Stimulated activated CD8-positive, alpha-beta memory T cell treated with anti-CD3 and anti-CD28 coated beads, Interleukin-7, amount 100 ng/mL, for 4 hours (primary cell): ENCODE measurements at places on chromosomes 2 and 18.
A peak's percentile ranks its signal among the peaks of the same experiment; 100 is the strongest.

GRCh38 chr18:79781331-79781941 is 16.3 kb upstream of the KCNG2 start:
- DNase-seq, result no peak

DNA sequence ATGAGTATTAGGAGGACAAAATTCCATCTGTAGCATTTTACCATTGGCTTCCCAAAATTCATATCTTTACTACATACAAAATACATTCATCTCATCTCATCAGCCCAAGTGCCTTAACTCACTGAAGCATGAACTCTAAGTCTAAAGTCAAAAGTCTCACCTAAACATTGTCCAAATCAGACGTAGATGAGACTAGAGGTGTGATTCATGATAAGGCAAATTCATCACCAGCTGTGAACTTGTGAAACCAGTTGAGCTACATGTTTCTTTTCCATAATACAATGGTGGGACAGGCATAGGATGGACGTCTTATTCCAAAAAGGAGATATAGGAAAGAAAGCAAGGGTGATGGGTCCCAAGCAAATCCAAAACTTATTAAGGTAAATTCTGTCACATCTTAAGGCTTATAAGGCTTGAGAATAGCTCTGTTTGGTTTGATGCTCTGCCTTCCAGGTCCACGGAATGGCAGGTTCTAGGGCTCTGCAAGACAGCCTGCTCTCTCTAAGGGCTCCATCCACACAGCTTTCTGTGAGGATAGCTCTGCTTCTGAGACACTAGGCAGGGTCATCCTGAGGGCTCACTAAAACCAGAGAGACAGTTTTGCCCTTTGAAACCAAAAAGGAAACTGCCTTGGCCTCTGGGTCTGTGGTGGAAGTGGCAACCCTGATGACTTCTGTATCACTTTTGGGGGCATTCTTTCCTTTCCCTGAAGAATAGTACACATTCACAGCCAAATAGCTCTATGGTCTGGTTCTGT is 9.6 kb downstream of the IFIH1 start:
- no peak for DNase-seq

- no peak for DNase-seq
Observed at GRCh38 chr2:23565814-23566213, 180.8 kb downstream of the KLHL29 start.

DNA sequence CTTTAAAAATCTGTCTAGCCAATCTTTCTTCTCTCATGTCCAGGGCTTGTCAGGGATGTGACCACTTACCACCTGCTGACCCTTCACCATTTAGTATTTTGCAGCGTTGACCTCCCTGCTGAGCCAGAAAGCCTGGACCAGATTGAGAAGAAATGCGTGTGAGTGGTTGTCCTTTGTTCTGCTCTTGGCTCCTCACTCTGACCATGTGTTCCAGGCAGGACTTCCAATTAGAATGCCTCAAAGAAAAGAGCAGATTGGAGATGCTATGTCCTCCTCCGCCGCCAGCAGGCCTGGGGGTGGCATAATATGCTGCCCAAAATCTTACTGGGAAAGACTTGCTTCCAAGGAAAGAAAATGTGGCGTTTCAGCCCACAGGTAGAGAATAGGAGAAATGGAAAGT is 894.1 kb downstream of the SLC4A3 start:
- no peak for DNase-seq

- no peak for DNase-seq
Observed at GRCh38 chr2:176455816-176456291, 186.6 kb downstream of the MTX2 start.

DNA sequence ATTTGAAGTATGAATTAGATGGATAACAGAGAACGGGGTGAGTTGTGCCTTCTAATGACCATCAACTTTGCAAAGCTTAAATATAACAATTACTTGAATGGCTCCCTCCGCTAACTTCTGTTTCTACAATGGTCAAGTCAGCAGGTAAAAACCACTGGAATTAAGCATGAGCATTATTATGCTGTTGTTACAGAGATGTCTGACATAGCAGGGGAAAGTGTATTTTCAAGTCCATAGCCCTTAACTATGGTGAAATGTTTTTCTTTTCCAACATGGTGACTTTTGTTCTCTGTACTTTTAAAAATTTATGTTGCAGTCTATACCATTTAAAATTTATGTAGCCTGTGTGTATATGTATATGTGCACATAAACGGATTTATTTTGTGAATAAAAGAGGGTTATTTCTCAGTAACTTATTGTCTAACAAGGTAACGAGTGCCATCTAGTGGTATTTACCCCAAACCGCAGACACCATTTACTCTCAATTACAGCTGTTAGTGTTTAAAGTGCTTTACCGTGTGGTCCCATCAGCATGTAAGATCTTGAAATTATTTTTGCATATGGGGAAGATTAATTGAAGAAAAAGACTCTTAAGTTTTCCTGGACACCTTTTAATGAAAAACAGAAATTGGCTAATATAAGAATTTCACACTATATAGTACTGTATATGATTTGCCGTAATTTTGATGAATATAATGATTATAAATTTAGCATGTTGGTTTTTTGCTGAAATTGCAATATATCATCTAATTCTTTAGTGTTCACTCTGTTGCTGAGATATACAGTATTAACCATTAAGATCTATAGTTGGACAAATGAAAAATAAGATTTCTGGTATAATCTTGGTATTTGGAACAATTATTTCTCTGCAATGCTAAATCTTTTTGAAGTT is 78.2 kb downstream of the UBE2E3 start:
- DNase-seq, result no peak

DNA sequence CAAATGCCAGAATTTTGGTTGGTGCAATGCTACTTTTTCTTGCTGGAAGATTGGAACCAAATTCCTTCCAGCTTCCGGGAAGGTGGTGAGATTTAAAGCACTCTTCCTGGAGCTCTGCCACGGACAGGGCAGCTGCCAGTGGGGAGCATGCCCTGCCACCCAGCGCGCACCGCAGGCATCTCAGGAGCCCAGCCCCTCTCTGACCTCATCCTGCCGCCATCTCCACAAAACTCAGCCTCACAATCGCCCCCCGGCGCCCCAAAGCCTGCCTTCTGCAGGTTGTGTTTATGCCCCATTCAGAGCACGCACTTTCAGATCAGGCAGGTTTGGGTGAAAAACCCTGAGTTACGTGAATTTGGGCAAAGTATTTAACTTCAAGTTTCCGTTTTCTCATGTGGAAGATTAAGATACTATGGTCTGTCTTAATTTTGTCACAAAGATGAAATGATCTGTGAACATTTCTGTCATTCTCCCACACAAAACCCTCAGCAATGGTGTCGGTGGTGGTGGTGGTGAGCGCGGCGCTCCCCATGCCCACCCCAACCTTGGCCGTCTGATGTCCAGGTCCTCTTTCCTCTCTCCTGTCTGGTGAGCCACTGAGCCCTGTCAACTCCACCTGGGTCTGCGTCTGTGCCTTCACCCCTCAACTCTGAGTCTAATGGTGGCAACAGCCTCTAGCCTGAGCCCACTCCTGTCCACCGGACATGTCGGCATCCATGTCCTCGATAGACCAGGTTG is 282.8 kb upstream of the SALL3 start:
- DNase-seq, result no peak

- DNase-seq, result no peak
Observed at GRCh38 chr18:46322411-46322891, 218.3 kb downstream of the HAUS1 start.

DNA sequence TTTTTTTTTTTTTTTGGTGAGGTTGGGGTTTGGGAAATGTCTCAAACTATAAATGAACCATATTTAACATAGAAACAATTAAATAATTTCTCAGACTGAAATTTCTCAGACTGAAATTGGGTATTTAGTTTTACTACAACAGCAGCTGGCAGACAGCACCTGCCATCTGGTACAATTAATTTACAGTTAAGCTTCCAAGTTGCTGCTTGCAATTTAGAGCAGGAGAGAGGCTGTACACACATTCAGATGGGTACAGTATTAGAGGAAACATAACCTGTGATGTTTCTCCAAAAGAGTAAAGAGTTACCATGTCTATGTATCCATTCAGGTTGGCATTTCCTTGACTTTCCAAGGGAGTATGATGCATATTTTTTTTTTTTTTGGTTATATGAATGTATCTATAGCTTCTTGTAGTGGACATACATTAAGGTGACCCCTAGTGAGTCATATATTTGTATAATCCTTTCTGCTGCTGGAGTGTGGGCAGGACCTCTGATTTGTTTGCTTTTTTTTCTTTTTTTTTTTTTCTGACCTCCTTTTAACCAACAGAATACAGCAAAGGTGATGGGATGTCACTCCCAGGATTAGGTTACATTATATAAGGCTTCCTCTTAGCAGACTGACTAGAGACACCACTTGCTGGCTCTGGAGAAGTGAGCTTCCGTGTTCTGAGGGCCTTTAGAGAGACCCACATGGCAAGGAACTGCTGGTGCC is 201.7 kb downstream of the PTH2R start:
- no peak for DNase-seq

DNA sequence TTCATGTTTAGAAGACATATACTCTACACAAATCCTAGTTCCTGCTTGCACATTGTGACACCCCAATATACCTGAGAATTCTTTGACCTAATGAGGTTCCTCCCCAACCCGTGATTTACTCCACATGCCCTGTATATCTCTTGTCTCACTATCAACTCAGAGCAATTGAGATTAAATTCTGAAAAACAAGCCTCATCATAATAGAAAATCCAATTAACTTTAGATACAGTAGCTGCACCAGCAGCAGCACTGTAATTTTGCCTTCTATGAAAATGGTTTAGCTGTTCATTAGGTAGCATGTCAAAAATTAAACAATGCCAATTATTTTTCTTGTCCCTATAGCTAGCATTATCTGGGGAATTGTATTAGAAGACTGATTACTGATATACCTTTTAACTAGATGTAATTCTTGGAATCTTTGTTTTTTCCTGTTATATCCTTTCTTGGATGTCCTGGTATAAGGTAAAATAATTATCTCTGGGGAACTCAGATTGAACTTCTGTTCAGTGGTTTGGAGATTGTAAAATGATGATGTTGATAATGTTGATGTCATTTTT is 218.9 kb upstream of the TANK start:
- no peak for DNase-seq

GRCh38 chr2:129879614-129880180 is 99.8 kb upstream of the RAB6C start:
- no peak for DNase-seq

GRCh38 chr2:195594248-195594647 is 62.8 kb upstream of the SLC39A10 start:
- DNase-seq, result no peak

DNA sequence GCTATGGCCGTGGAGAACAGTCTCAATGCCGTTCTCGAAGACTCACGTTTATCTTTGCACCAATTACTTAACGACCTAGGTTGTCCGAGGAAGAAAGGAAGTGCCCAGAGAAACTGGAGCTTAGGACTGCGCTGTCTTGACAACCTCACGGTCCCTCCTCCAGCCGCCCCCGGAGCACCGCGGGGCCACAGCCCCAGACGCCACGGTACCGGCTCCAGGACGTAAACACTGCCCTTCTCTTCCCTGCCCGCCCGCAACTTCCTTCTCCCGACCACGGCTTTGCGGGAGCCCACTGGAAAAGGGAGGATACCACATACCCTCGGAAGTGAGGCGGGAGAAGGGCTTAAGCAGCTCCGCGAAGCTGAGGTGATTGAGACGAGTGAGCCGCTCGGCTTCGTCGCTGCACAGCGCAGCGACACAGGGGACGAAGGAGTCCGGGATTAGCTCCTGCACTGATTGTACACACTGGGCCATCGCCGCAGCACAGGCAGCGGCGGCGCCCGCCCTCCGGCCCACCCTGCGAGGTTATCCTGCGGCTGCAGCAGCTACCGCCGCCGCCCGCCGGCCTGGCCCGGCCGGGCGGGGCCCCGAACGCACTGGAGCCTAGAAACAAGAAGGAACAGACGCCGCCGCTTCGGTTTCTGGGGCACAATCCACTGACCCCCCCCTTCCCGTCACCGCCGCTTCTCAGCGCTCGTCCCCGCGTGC is 483 bp downstream of the TRAPPC8 start:
- peak; percentile 2 for DNase-seq

DNA sequence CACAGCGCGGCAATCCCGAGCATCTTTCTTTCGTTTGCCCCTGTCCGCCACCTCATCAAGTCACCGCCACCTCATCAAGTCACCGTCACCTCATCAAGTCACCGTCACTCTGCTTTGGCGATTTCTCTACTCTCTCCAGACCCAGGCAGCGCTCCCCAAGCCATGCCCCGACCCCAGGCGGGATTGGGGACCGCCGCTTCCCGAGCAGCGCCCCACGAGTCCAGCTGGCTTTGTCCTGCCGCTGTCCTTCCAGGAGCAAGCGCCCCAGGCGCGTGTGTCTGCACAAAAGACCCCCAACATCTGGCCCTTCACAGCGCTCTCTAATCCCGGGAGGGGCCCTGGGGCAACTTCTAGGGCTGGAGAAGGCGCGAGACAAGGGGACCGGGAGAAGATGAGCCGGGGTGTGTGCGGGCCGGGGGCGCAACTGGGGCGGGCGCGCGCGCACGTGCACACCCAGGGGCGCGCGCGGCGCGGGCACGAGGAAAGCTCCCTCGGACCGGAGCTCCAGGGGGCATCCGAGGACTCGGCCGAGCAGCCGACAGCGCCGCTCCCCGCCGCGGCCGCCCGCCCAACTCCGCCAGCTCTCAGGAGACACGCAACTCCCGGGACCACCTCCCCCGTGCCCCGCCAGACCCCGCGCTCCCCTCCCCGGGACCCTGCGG is 633 bp upstream of the RNF152 start:
- no peak for DNase-seq

- DNase-seq, result no peak
Observed at GRCh38 chr2:123808243-123808642, 216.8 kb upstream of the CNTNAP5 start.

GRCh38 chr2:233351423-233351822 is 2.9 kb upstream of the DGKD start:
- no peak for DNase-seq

DNA sequence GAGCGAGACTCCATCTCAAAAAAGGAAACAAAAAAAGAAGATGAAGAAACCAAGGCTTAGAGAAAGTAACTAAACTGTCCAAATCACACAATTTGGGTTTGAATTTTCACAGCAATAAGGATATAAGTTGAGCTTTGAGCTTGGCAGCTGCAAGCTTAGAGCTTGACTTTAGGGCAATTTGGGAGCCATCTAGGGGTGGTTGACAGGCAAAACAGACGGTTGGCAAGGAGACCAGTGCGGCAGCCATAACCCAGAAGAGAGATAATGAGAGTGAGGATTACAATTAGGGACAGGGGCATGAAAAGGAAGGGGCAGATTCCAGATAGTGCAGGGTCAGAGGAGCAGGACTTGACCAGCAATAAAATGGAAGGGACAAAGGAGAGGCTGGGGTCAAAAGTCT is 382.2 kb upstream of the HNRNPA3 start:
- no peak for DNase-seq

- DNase-seq, result no peak
Observed at GRCh38 chr2:66575625-66576310, 140.8 kb downstream of the MEIS1 start.

GRCh38 chr18:12468445-12468844 is 60.7 kb downstream of the PRELID3A start:
- no peak for DNase-seq

GRCh38 chr2:176494949-176495353 is 225.7 kb downstream of the MTX2 start:
- no peak for DNase-seq

DNA sequence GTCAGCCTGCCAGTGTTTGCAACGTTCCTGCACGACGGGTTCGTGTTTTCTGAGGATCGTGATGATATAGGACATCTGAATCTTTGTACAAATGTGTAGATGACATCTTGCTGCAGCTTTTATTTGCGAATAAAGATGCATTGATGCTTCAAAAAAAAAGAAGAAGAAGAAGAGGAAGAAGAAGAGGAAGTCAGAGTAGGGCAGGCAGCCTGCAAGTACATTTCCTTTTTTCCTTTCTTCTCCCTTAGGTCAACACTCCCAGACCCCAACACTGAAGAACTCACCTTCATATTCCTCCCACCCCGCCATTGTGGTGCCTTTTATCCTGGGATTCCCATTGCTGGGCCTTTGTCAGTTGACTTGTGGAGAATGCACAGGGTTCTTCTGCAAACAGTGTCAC is 91.5 kb downstream of the FHOD3 start:
- DNase-seq, result no peak
